ENCODE measurements at places on chromosomes 12 and 14. TPM values are rescaled to one million over a fixed set of nuclear protein-coding genes. Genes with fewer than 3 reads are reported as not detected.
A peak's percentile ranks its signal among the peaks of the same experiment; 100 is the strongest.

The TMEM179 gene
- not detected for total RNA-seq

- DNase-seq, result no peak
Observed at GRCh38 chr14:102768223-102769048, 8.8 kb upstream of the TRAF3 start.

- no peak for DNase-seq
Observed at GRCh38 chr14:101594511-101595148, 33.3 kb downstream of the DIO3 start.

- peak; percentile 31 for DNase-seq
Observed at GRCh38 chr12:50620978-50621360, 116.2 kb downstream of the DIP2B start.

DNA sequence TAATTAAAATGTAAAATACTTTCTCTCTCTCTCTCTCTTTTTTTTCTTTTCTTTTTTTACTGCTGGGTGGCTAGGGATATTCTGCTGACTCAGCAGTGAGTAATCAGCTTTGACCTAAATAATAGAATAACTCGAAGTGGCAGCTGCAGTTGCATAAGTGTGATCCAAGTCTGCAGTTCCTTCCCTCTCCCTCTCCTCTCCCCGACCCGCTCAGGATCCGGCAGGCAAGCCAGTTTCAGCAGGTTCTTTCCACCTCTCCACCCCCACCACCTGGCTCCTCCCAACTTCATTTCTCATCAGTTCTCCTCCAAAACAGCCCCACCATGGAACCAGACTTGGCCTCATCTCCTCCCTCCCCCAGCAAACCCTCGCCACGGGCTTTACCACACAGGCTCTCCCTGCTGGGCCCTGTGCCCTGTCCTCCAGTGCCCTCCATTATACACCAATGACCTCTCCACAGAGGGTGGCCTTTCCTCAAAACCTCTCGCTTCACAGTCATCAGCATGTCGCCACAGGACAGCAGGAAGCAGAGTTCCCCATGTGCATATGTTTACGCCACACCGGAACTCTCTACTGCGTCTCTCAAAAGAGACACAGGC is 22.4 kb downstream of the SLC7A8 start:
- DNase-seq, result peak; percentile 57
